Omental fat pad (tissue), 4 donors: ENCODE measurements at places on chromosomes 7 and 10. TPM values are rescaled to one million over a fixed set of nuclear protein-coding genes. Genes with fewer than 3 reads are reported as not detected.

VWA2 gene
- total RNA-seq: 0.48 TPM

DNA sequence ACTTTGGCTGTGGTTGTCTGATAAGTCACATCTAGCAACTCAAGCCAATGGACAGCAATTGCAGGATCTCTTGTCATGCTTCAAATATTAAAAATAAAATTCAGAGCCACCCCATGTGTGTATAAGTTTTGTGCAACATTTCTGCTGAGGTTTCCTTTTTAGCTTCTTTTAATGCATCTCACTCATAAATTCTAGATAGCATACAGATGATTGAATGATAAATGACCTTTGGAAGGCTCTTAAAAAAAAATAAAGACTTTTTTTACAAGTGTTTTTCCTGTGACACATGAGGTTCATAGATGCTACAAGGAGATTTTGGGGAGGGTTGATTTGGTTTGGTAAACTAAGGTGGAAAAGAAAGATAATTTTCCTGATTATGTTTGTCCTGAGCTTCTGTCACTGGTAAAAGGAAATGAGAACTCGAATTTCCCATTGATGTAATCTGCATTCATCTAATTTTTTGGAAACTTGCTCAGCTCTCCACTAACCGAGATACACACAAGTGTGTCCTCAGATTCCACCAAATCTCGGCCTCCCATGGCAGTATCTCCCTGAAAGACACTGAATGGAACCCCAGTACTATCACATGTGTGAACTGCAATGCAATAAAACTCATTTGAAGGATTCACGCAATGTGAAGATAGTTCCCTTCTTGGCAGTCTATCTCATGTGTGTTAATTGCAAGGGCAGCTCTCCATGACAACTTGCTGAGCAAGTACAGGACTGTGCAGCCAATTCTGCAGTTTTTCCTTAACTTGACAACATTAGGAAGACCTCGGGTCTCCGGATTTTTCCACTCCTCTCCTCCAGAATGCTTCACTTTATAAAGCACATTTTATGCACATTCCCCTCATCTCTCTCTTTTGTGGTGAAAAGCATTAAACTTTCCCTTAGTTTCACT lies 185.4 kb upstream of the PFKP start:
- no peak for DNase-seq

GRCh38 chr7:151235091-151235787 lies 3.0 kb downstream of the CHPF2 start:
- DNase-seq: no peak

DNA sequence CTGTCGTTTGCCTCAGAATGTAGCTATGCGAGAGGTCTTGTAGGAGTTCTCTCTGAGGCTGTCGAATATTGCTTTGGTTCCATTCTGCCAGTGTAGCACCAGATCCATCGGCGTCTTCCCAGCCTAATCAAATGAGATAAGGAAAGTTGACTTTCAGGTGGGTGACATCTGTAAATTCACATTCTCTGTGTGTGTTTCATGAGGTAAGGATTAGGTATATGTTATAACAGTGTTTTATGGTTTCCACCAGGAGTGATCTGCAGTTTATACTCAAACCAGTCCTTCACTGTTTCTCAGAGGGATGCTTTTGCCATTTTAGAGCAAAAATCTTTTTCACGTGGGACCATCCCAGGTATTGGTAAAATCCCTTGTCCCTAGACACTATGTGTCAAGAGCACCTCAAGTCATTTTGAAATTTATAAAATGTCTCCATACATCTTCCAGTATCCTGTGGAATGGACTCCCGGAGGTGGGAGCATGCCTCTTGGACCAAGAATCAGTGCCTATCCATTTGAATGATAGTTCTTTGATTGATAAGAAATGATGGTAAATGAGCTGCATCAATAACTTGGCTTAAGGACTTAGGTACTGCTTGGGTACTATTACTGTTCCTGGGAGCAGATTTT lies 7.9 kb downstream of the ANKRD1 start:
- DNase-seq: no peak

- DNase-seq: no peak
Measured at GRCh38 chr7:4134631-4135030, 547.5 kb upstream of the FOXK1 start.

DNA sequence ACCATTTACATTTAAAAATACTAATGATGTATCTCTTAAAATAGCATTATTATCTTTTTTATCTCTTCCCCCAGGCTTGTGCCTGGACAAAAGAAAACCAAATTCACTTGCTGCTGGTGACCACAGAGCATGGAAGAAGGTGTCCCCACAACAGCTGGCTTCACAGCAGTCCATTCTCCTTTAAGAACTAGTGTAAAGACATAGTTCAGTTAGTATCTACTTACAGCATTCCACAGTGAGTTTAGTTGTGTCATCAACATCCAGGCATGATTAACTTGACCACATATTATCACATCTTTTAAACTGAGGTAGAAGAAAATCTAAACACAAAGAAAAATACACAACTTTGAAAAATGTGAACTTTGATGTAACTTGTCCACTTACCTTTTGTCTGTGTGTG lies 55.0 kb downstream of the LRRC17 start:
- no peak for DNase-seq

LRIT1 gene
- not detected for total RNA-seq

GRCh38 chr7:6475433-6476186 lies 27.9 kb upstream of the DAGLB start:
- no peak for DNase-seq

PPP1R9A gene
- total RNA-seq: 16.5 TPM

DNA sequence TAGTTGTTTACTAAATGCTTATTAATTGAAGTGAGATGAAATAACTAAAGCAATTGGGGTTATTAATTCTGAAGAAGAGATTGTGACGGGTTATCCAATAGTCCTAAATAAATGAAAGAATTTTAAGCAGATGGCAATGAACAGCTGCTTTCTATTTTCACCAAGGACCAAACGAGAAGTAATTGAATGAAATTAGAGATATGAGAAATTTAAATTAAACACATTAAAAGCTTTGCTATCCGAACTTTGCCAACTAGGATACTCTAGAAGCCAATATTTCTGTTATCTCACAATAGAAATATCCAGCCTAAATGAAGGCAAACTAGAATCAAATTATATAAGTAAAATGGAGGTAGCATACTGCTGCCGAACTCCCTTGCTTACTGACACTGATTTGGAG lies 103.2 kb downstream of the GPR37 start:
- no peak for DNase-seq

CLDN4 gene
- 0.65 TPM for total RNA-seq

OR2A42 gene
- not detected for total RNA-seq

GRCh38 chr7:70986297-70986696 lies 145.6 kb upstream of the GALNT17 start:
- DNase-seq: no peak

- no peak for DNase-seq
Measured at GRCh38 chr7:45001138-45001694, 1.2 kb downstream of the CCM2 start.

DNA sequence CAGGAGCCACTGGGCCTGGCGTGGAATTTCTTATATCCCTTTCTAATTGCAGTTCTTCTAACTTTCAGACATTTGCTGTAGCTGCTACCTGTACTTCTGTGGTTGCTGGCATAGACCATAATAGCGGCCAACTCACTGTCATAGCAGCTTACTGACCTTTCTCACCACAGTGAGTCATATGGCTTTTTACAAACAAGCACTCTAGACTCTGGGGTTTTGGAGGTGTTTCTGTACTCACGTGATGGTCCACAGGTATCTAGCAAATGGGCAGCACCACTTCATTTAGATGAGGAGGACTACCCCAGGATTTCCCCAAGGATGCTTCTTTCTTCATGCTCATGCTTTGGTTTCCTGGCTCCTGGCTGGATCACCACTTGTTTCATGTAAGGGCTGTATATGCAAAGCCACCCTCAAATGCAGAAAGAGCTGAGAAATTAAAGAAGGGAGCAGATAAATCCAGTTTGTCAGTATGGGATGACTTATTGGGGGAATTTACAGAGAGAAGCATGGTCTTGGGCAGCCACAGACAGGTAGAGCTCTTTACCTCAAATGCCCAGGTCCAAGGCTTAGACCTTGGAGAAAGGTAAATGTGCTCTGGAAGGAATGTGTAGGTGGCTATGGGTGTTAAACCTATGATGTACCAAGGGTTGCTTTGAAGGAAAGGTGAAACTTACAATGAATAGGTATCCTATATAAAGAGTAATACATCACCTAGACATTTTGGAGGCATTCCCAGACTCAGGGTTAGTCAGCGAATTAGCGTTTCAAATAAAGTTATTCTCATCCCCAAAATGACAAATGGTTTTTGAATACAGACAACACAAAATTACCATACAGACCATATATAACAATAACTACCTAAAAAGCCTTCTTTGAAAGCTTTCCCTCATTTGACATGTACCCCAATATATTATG lies 15.9 kb upstream of the SLC25A16 start:
- no peak for DNase-seq

EVX1 gene
- total RNA-seq: not detected

MRC1 gene
- 140 TPM for total RNA-seq

GRCh38 chr7:1418505-1419309 lies 40.6 kb downstream of the MICALL2 start:
- no peak for DNase-seq

DNA sequence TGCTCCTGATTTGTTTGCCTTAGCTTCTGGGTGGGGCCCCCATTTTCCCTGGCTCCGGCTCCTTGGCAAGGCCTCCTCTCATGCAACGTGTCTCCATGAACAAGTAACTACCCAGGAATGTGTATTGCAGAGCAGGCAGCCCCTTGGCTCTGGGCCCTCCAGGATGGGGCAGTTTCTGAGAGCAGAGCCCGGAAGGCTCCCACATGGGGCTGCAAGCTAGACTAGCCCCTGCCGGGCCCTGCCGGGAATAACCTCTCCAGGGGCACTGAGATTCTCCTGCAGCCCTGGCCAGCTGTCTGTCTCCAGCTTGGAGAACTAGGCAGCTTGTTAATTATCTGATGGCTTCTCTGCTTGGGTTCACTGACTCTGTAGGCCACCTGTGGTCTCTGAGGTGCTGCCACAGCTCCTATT lies 184.0 kb upstream of the INHBA start:
- DNase-seq: no peak
